ENCODE measurements at places on chromosomes 4 and X. TPM values are rescaled to one million over a fixed set of nuclear protein-coding genes. Genes with fewer than 3 reads are reported as not detected.

DNA sequence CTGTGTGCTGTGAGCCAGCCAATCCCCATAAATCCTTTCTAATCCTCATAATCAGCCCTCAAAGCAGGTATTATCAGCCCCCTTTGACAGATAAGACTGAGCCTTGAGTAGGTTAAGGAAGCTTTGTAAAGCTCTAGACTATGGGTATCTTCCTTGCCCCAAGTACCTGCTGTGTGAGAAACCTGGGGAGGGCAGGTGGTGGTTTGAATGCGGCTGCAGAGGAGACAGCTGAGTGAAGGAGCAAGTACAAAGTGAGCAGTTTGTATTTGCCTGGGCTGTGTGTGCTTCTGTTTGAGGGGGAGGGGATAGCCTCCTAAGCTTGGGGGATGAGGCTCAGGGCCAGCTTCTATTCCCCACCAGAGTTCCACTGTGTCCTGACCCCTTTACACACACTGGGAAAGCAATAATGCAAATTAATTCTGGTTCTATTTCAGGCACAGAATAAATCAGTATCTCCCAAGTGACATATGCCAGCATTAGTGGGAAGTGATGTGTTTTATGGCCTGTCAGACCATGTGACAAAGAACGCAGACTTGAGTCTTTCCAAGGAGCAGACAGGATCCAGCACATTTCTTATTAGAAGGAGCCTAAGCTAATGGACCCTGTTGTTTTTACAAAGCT, 63.5 kb downstream of the EVC start:
- no peak overlapping the region for H3K4me3 ChIP-seq
- no peaks in the 10 kb centered on the region for H3K36me3 ChIP-seq
- no peak for DNase-seq
- H3K27me3 ChIP-seq = no peaks in the 10 kb centered on the region

- H3K27ac ChIP-seq = peak overlapping the region; percentile 89
- DNase-seq = no peak
- H3K4me3 ChIP-seq = no peak overlapping the region
- H3K4me1 ChIP-seq = peaks cover 13% of the 10 kb centered on the region
These were observed 36.3 kb upstream of the TENM3 start for GRCh38 chr4:182206916-182207315.

DNA sequence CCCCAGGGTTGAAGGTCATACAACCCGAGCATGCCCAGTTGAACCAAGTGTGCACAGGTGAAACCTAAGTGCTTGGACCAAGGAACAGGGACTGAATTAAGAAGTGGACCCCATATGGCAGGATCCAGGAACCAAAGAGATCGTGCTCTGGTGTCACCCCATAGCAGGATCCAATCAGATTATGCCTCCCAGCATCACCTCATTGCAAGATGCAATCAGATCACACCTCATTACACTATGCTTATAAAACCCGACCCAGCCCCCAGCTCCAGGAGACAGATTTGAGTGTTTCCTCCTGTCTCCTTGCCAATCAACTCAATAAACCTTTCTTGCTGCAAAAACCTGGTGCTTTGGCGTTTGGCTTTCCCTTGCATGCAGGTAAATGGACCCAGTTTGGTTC, 37.6 kb downstream of the EFHC2 start:
- no peaks in the 10 kb centered on the region for H3K36me3 ChIP-seq
- H3K4me3 ChIP-seq = no peak overlapping the region
- H3K27ac ChIP-seq = no peak overlapping the region
- no peaks in the 10 kb centered on the region for H3K27me3 ChIP-seq
- H3K4me1 ChIP-seq = no peaks in the 10 kb centered on the region

Gene NCBP2L
- polyA plus RNA-seq = 0.91 TPM

DNA sequence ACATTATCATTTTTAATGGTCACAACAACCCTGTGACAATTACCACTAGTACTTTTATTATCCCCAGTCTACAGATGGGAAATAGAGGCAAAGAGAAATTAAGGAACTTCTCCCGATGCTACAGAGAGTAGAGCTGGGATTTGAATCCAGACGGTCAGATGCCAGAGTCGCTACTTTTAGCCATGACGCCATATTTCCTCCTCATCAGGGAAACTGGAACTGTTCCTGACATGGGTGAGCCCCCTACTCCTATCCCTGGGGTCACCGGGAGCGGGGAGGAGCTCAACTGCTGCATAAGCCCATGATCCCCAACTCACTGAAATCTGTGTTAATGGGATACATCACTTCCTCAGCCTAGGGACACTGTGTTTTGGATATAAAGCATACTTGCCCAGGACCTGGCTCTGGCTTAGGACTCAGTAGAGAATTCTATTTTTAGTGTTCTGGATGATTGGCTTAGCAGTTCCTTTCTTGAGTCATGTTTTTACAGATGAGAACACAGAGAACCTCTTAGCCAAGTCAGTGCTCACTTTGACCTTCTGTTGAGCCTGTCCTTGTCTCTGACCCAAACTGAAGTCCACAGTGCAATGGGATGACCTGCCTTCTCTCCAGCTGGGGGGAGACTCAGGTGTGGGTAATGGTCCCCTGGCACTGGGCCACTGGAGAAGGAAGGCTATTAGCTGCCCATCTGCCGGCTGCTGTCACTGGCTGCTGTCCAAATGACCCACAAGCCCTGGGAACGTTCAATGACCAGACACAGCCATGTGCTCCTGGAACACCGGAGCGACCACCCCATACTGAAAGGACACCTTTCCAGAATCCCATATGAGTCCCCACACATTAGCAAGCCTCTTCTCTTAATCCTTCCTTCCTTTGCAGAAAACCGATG, 90.8 kb upstream of the SHISA3 start:
- no peaks in the 10 kb centered on the region for H3K4me1 ChIP-seq
- H3K36me3 ChIP-seq = no peaks in the 10 kb centered on the region
- DNase-seq = peak; percentile 5
- H3K27me3 ChIP-seq = no peaks in the 10 kb centered on the region
- no peak overlapping the region for H3K4me3 ChIP-seq

DNA sequence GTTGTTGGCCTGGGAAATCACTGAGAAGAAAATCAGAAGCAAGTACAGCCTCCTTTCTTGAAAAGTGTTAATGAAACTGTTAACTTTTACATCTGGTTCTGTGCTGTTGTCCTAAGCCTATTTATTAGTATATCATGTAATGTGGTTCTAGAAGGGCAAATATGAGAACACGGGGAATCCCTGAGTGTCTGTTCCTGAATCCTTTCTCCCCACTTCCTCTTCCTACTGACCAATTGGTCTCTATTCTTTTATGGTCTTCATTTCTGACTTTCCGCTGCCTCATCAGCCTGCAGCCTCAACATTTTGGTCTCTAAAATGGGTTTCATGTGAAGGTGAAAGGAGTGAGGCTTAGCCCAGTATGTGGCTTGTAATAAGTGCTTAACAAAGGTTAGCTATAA, 159.9 kb upstream of the MAMLD1 start:
- H3K36me3 ChIP-seq = no peaks in the 10 kb centered on the region
- H3K27me3 ChIP-seq = peaks cover 2% of the 10 kb centered on the region
- H3K27ac ChIP-seq = no peak overlapping the region
- no peak overlapping the region for H3K4me3 ChIP-seq

Gene CWH43
- polyA plus RNA-seq = not detected

- H3K4me3 ChIP-seq = no peak overlapping the region
- no peaks in the 10 kb centered on the region for H3K4me1 ChIP-seq
- no peaks in the 10 kb centered on the region for H3K27me3 ChIP-seq
- no peak overlapping the region for H3K27ac ChIP-seq
- DNase-seq = no peak
These were observed 2717.2 kb downstream of the PCDH7 start for GRCh38 chr4:33437406-33437805.

Gene NAT8L
- 0.18 TPM for polyA plus RNA-seq

Gene SLC49A3
- 1.4 TPM for polyA plus RNA-seq

- H3K4me3 ChIP-seq = no peak overlapping the region
- H3K36me3 ChIP-seq = no peaks in the 10 kb centered on the region
- peaks cover 8% of the 10 kb centered on the region for H3K27me3 ChIP-seq
- peak overlapping the region; percentile 14 for H3K27ac ChIP-seq
- DNase-seq = peak; percentile 23
These were observed 2.2 kb downstream of the FAT4 start for GRCh38 chr4:125316791-125317524.

DNA sequence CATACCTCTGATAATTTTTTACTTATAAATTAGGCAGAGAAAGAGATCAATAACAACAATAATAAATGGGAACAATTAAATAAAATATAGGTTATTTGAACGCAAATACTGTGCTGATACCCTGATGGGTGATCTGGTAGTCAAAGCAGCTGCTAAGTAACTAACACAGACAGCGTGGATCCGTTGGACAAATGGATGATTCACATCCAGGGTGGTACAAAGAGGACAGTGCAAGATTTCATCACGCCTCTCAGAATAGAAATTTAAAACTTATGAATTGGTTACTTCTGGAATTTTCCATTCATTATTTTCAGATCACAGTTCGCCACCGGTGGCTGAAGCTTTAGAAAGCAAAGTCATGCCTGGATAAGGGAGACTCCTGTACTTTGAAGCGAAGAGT, 1066.0 kb upstream of the ADGRL3 start:
- DNase-seq = no peak
- H3K27me3 ChIP-seq = no peaks in the 10 kb centered on the region
- no peaks in the 10 kb centered on the region for H3K4me1 ChIP-seq
- H3K36me3 ChIP-seq = no peaks in the 10 kb centered on the region
- no peak overlapping the region for H3K27ac ChIP-seq

DNA sequence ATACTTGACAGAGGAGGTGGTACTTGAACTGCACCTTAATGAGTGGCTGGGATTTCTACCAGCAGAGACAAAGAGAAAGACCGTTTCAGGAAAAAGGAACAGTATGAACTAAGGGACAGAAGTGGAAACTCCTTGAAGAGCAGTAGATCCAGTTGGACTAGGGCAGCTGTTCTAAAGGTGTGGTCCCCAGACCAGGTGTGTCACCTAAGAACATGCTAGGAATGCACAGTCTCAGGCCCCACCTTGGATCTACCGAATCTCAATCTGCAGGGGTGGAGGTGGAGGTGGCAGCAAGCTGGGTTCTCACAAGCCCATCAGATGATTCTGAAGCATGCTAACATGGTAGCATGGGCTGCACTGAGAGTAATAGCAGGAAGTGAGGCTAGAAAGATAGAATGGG, 22.3 kb downstream of the DAPP1 start:
- no peak overlapping the region for H3K27ac ChIP-seq
- no peaks in the 10 kb centered on the region for H3K27me3 ChIP-seq
- no peaks in the 10 kb centered on the region for H3K36me3 ChIP-seq
- no peak for DNase-seq
- no peak overlapping the region for H3K4me3 ChIP-seq
- no peaks in the 10 kb centered on the region for H3K4me1 ChIP-seq

Gene FREM3
- polyA plus RNA-seq = not detected

Gene NAA11
- not detected for polyA plus RNA-seq

Gene MAGED4
- polyA plus RNA-seq = 5.5 TPM

DNA sequence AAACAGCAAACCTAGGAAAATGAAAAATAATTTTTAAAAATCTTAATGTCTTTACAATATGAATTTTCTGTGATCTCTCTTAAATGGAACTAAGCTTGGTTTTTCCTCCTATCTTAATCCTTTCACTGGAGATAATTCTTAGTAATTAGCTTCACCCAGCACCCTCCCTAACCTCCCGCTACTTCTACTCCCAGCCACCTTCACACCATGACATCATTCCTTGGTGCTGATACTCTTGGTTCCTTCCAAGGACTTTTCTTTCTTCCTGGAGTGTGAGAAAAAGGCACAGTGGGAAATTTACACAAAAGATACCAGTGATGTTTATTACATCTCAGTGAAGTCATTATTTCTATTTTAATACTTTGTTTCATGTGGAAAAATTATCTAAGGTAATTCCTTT, 163.6 kb upstream of the PLAC1 start:
- no peak overlapping the region for H3K27ac ChIP-seq
- peaks cover 4% of the 10 kb centered on the region for H3K27me3 ChIP-seq
- no peaks in the 10 kb centered on the region for H3K36me3 ChIP-seq
- DNase-seq = no peak
- H3K4me1 ChIP-seq = no peaks in the 10 kb centered on the region

Gene PRDX4
- 220 TPM for polyA plus RNA-seq

DNA sequence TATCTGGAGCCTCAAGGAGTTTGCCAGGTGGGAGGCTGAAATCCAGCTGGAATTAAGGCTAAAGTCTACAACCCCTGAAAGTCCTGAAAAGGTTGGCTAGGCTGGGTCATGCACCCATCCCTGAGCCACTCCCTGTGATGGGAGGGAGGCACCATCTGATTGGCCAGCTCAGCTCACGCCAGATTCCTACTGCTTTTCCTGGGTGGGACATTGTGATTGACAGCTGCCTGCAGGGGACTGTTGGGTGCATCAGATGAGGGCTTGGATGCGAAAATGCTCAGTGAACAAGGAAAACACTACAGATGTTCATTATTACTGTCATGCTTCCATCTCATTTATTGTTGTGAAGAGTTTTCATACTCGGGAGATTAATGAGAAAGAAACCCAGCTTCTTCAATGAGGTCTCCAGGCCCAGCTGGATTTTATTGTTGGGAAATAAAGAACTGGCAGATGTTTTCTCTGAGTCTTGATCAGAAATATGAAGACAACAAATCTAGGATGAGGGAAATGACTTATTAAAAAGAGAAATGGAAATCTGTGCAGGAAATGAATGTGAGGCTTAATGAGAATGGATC, 185.9 kb downstream of the STK32B start:
- H3K36me3 ChIP-seq = no peaks in the 10 kb centered on the region
- no peaks in the 10 kb centered on the region for H3K27me3 ChIP-seq
- no peak overlapping the region for H3K4me3 ChIP-seq

- no peaks in the 10 kb centered on the region for H3K4me1 ChIP-seq
- no peak overlapping the region for H3K27ac ChIP-seq
- no peaks in the 10 kb centered on the region for H3K27me3 ChIP-seq
These were observed 6.1 kb downstream of the XPNPEP2 start for GRCh38 chrX:129744861-129745321.

GRCh38 chr4:148078061-148078460, 346.2 kb downstream of the ARHGAP10 start:
- H3K4me3 ChIP-seq = no peak overlapping the region
- no peaks in the 10 kb centered on the region for H3K36me3 ChIP-seq
- no peak for DNase-seq
- no peaks in the 10 kb centered on the region for H3K27me3 ChIP-seq
- no peak overlapping the region for H3K27ac ChIP-seq

DNA sequence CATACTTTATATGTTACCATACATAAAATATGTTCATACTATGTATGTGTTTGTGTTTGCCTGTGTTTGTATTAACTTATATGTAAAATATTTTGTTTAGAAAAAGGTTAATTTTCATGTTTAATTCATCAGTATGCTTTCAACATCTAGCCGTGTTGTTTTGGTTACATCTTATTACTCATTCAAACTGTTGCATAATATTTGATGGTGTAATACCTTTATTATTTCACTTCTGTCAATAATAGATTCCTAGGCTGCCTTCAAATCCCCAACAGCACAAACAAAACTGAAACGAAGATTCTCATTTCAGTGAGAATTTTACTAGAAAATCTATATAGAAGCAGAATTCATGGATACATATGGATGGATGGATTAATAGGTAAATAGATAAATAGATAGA, 462.3 kb upstream of the ADGRL3 start:
- no peaks in the 10 kb centered on the region for H3K4me1 ChIP-seq
- no peak for DNase-seq
- H3K27me3 ChIP-seq = no peaks in the 10 kb centered on the region
- no peak overlapping the region for H3K4me3 ChIP-seq
- no peaks in the 10 kb centered on the region for H3K36me3 ChIP-seq
- no peak overlapping the region for H3K27ac ChIP-seq

GRCh38 chr4:150033901-150034300, 44.3 kb upstream of the DCLK2 start:
- H3K36me3 ChIP-seq = no peaks in the 10 kb centered on the region
- no peaks in the 10 kb centered on the region for H3K27me3 ChIP-seq
- DNase-seq = peak; percentile 53
- no peak overlapping the region for H3K27ac ChIP-seq
- no peak overlapping the region for H3K4me3 ChIP-seq

Measured in adrenal gland (tissue), 19 donors.